CD4-positive, alpha-beta T cell treated with Interleukin-21 for 1 hour (primary cell): ENCODE measurements at places on chromosomes 3 and 15.

- no peak for DNase-seq
These were observed 3.9 kb downstream of the GRM2 start for GRCh38 chr3:51710631-51711351.

GRCh38 chr3:45067941-45068340 lies 41.8 kb downstream of the CLEC3B start:
- no peak for DNase-seq

DNA sequence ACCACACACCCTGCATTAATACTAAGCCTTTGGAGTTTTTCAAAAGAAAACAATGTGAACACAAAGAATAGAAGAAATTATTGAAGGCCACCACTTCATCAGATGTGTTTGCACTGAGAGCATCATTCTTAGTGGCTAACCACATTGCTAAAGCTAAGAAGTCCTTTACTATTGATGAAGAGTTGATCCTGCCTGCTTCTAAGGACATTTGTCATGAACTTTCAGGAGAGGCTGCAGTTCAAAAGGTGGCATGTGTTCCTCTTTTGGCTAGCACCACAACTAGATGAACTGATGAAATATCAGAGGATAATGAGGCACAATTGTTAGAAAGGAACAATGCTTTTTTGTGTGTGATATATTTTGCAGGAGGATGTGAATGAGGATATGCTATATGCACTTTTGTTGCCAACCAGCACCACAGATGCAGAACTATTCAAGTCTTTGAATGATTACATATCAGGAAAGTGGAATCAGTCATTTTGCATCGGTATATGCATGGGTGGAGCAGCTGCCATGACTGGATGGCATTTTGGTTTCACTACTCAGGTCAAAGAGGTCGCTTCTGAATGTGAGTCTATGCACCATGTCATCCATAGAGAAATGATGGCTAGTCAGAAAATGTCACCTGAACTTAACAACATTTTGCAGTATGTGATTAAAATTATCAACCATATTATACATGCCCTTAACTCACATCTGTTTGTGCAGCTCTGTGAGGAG lies 2.5 kb upstream of the EID1 start:
- no peak for DNase-seq

GRCh38 chr15:69451951-69452691 lies 497 bp upstream of the RPLP1 start:
- peak; percentile 30 for DNase-seq

DNA sequence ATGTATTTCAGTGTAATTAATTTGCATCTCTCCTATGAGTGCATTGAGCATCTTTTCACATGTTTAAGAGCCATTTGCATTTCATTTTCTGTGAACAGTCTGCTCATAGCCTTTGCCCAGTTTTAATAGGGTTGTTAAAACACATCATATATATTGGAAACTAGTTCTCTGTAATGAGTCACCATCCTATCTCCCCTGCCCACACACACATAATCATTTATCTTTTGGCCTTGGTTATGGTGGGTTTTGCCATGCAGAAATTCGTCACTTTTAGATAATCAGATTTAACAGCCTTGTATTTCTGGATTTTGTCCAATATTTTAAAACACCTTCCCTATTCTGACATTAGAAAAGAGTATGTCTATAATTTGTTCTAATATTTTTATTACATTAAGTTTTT lies 11.9 kb upstream of the CHRM5 start:
- no peak for DNase-seq

DNA sequence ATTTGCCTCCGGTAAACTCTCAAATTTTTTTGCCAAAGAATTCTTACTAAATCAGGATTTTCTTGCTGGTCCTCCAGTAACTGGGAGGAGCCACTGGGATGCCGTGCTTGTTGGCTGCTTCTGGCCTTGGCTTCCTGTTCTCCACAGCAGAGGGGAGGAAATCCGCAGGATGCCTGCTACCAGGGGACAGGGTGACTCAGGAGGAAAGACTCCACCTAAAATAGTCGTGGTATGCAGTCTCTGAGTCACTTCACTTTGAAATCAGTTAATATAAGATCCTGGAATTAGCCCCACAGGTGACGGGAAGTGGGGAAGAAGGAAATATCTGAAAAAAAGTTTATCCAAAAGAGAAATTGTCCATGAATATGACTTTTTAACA lies 6.5 kb upstream of the TM4SF18 start:
- DNase-seq, result no peak

DNA sequence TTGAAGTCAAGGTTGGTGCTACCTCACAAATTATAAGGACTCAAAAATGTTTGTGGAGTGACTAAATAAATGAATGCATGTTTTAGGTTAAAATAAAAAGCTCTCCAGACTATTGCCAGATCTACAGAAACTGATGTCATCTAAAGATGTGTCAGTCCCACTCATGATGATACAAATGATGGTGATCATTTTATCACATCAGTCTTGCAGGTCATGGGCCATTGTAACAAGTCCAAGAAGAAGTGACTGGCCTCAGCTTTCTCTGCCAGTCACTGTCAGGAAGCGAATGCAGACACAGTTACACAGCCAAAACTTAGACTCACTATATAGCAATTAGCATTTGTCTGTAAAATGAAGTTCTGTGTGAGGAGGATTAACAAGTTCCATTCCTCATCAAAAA lies 18.5 kb downstream of the ATP8B4 start:
- DNase-seq, result no peak

GRCh38 chr15:42808913-42809312 lies 72.0 kb upstream of the CDAN1 start:
- no peak for DNase-seq

DNA sequence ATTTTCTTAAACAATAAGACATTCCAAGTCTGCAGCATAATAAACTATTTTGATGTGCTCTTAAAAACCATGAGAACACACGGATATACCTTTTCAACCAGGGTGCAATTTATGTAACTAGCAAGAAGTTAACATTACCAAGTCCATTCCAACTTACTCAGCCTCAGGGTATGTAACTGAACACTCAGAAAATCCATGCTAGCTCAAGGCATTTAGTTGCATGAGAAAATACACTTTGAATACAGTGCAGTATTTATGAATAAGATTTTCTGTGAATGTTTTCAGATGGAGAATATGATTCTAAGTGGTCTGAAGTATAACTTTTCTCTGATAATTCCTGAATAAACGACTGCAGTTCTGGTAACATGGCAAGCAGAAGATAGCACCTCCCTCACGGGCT lies 124.3 kb downstream of the SNRK start:
- no peak for DNase-seq
